Amygdala (tissue), 56 donors: ENCODE measurements at places on chromosomes 1 and 21.
A peak's percentile ranks its signal among the peaks of the same experiment; 100 is the strongest.

DNA sequence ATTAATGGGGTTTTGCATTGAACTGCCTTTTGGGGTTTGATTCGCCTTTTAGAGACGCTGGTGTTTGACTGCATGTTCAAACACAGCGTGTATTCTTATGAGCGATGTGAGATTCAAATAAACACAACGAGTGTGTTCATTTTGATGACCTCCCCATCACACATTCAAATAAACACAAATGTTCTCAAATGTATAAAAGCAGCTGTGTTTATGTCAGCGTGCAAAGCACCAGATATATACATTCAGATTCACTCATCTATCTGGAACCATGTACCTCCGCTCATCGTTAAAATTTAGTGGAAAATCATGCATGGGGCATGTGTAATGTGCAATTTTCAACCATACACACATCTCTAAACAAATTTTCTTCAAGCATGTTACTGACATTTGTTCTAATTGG is 21.4 kb upstream of the LMO4 start:
- no peak for DNase-seq

GRCh38 chr1:208170252-208170651 is 73.9 kb downstream of the PLXNA2 start:
- DNase-seq: peak; percentile 60

GRCh38 chr21:32599526-32599925 is 12.7 kb downstream of the CFAP298 start:
- no peak for DNase-seq

GRCh38 chr1:117112047-117112717 is 9.4 kb downstream of the TRIM45 start:
- no peak for DNase-seq

- no peak for DNase-seq
Measured at GRCh38 chr1:98056781-98057180, 135.9 kb upstream of the DPYD start.

DNA sequence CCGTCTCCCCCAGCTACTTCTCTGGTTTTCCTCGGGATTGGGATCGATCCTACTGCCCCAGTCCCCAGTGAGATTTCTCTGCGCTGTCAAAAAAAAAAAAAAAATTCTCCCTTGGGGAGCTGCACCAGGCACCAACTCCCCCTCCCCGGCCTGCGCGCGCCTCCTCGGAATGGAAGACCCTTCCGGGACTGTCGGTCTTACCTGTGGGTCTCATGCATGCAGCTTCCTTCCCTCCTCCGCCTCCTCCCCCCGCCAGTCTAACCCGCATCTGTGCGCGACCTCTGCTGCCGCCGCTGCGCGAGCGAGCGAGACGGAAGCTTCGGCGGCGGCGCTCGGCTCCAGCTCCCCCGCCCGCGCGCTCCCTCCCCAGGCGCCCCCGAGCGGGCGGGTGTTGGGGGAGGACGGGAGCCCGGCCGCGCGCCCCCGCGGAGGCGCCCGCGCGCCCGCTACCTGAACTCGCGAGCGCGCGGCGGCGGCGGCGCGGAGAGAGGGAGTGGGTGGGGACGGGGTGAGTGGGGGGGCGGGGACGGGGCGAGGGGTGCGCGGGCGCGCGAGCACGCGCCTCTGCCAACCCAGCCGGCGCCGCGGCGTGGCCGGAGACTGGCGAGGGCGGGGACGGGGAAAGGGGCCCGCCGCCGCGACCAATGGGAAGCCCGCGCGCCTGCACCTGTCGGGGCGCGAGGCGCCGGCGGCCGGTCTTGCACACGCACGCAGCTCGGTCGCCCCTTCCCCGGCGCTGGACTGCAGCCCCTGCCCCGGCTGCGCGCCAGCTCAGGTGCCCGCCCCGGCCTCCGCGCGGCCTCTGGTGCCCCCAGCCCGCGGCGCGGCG is at the start of gene SUSD4:
SUSD4 (minus strand) TSS at position 321 of the 829 bp plus-strand sequence. CDS start 751 bp downstream, outside the sequence.
- peak; percentile 69 for DNase-seq

- DNase-seq: no peak
Measured at GRCh38 chr1:67824766-67825165, 8.5 kb downstream of the GNG12 start.

DNA sequence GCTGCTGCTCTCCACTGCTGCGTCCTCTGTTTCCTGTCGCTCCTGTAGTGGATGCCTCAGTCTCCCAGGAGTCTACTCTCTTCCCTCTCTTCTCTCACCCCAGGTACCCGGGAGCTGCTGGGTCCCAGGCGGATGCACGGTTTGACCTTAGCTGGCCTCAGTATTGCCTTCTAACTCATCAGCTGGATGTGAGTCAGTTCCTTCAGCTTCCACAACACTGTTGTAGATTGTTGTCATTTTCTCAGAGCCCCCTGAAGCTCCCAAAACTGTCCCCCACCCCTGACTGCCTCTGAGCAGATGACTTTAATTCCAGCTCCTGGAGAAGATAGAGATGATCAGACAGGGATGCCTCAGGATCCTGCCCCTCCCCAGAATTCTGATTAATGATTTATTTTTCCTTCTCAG is 7.2 kb downstream of the CNIH3 start:
- no peak for DNase-seq

DNA sequence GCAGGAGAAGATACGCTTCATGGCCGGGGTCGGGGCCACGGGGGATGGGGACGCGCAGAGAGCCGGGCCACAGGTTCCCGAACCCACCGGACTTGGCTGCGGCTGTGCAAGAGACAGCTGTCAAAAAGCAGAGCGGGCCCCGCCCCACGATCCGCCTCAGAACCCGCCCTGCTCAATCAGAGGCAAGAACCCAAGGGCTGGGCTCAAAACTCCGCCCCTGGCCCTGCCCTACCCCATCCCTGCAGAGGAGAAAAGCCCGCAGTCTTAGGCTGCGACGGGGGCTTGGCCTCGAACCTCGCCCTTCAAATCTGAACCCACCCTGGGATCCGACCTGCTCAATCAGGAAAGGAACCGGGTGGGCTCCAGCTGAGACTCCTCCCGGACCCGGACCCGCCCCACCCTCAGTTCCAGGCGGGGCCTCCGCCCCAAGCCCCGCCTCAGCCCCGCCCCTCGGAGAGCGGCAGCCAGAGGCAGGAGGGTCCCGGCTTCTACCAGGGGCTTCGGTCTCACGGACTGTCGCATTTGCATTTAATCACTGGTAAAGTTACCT is at the start of gene ANKRD35:
ANKRD35 (minus strand) TSS at position 129 of the 550 bp plus-strand sequence; CDS start at position 21, 108 bp downstream.
- DNase-seq: peak; percentile 84

DNA sequence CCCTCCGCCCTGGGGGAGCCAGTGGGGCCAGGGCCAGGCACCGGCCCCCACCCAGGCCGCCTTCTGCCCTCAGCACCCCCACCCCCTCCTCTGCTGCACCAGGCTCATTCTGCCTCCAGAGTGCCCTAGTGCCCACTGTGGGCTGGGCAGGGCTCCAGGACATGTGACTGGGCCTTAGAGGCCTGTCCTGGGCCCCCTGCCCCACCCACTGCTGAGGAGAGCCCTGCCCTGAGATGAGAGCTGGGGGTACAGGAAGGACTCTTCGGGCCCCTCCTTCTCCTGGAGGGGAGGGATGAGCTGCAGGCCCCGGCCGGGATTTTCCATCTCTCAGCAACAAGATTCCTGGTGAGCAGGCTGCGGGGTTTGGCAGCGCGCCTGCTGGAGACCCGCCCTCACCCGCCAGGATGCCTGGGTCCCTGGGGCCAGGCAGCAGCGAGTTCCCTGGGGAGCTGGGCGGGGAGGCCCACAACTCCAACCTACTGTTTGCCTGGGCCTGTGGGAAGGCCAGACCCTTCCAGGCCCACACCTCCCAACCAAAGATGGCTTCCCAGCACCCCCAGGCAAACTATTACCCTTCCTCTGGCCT is 14.0 kb downstream of the AHDC1 start:
- DNase-seq: peak; percentile 43

- DNase-seq: no peak
Measured at GRCh38 chr1:47753808-47754207, 243.4 kb downstream of the TRABD2B start.

DNA sequence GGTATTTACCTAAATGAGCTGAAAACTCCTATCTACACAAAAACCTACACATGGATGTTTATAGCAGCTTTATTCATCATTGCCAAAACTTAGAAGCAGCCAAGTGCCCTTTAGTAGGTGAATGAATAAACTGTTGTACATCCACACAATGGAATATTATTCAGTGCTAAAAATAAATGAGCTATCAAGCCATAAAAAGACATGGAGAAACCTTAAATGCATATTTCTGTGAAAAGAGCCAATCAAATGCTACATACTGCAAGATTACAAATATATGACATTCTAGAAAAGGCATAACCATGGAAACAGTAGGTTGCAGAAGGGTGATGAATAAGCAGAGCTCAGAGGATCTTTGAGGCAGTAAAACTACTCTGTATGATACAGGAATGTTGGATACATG is 23.3 kb downstream of the ABCB10 start:
- DNase-seq: no peak

- no peak for DNase-seq
Measured at GRCh38 chr1:56301791-56302190, 277.6 kb downstream of the PLPP3 start.

- no peak for DNase-seq
Measured at GRCh38 chr1:89363638-89364536, at the start of gene GBP6. Gene GBP6 (plus strand): TSS chr1:89364059. CDS start chr1:89368552, 4,493 bp downstream.

- DNase-seq: no peak
Measured at GRCh38 chr1:2349806-2350205, 41.5 kb downstream of the MORN1 start.

- DNase-seq: no peak
Measured at GRCh38 chr21:14259747-14260146, 43.8 kb downstream of the RBM11 start.

- no peak for DNase-seq
Measured at GRCh38 chr1:8529901-8530300, 212.0 kb downstream of the SLC45A1 start.

DNA sequence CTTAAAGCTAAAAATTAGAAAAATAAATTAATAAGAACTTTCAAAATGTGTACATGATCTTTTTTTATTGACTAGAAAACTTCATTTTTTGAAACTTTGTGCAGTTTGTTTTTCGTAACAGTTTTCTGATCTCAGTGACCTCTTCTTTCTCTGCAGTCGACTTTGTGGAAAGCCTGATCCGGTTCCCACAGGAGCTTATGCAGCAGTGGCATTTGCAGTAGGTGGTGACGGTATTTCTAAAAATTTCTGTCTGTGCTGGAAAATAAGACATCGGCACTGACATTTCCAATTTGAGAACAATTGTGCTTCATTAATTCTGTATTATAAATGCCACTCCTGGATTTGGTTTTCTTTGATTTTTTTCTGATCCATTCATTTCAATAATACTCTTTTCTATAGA is 68.8 kb downstream of the CLDN17 start:
- no peak for DNase-seq

- no peak for DNase-seq
Measured at GRCh38 chr1:17347769-17348592, 24.0 kb upstream of the PADI6 start.

- DNase-seq: no peak
Measured at GRCh38 chr1:231064418-231064817, 24.4 kb upstream of the FAM89A start.

GRCh38 chr1:23664837-23665795 is 26.5 kb upstream of the RPL11 start:
- DNase-seq: no peak

GRCh38 chr1:187839873-187840272 is 1011.1 kb downstream of the PLA2G4A start:
- DNase-seq: no peak

- no peak for DNase-seq
Measured at GRCh38 chr1:156346636-156347035, 8.3 kb downstream of the TSACC start.

GRCh38 chr21:40173816-40174215 is 306.6 kb downstream of the PCP4 start:
- no peak for DNase-seq
